ENCODE measurements at places on chromosomes 3 and 15.

- no peak for DNase-seq
Observed at GRCh38 chr15:67852418-67852817, 12.6 kb upstream of the RNU6-1 start.

- no peak for DNase-seq
Observed at GRCh38 chr15:78838489-78838888, 27.2 kb upstream of the ADAMTS7 start.

DNA sequence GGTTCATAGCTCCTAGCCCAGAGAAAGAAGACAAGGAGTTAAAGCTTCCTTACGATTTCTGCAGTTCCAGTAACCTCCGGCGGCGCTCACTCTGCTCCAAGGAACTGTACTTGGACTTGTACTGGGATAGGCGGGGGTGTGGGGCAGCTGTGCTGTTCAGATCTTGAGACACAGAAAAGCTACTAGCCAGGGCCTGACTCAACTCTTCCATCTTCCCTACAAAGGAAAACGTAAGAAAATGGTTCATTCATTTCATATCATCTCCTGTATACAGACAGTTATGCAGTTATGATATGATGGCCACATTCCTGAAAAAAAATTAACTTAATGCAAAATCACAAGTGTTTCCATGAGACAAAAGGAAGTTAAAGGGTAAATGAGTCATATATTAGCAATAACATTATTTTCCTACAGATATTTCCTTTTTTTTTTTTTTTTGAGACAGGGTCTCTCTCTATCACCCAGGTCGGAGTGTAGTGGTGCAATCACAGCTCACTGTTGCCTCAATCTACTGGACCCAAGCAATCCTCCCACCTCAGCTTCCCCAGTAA, 4.6 kb downstream of the SNUPN start:
- DNase-seq: no peak

DNA sequence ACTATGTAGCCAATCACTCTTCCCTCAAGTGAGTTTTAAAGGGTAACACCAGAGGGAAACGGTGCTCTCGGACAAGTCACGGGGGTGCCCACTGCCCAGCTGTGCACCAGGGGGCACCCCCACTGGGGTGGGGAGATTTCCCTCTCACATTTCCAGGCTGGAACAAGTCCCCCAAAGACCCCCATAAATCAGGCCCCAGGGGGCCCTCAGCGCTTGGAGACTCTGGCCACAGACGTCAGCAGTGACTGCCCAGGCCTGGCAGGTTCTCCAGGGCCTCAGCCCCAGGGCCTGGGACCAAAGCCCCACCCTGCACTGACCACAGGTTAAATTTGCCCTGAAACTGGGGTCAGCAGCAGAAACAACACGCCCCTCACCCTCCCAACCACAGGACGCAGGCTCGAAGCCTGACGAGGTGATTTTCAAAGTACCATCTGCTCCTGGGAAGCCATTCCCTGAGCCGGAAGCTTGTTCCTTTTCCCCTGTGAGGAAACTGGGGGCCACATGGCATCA, 17.0 kb downstream of the XXYLT1 start:
- no peak for DNase-seq

- no peak for DNase-seq
Observed at GRCh38 chr15:25072857-25073476, 118.2 kb downstream of the SNRPN start.

DNA sequence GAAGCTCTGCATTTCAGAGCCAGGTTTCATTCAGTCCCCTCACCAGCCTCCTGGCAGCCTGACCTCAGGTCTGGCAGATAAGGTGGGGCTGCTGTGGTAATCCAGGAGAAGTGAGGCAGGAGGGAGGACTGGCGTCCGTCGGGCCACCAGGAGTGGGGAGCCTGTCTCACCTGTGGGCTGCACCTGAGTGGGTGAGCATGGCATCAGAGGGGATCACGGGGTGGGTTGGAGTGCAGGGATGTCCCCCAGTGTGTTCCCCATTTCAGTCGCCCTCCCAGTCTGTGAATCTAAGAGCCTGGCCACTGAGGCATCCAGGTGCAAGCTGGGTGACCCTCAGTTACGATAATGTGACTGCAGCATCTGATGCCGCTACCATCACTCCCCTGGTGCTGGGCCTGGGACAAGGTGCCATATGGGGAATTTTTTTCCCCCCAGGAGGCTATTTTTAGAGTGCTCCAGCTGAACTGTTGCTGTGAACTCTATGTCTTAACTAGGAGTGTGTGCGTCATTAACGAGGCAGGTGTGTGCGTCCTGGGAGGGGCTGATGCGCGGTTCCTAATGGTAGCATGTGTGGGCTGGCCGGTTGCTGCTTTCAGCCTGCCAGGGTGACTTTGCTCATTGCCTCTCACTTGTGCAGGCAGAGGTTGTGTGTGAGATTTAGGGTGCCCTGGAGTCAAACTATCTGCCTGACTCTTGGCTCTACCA, 165.2 kb downstream of the SLCO3A1 start:
- DNase-seq: no peak

DNA sequence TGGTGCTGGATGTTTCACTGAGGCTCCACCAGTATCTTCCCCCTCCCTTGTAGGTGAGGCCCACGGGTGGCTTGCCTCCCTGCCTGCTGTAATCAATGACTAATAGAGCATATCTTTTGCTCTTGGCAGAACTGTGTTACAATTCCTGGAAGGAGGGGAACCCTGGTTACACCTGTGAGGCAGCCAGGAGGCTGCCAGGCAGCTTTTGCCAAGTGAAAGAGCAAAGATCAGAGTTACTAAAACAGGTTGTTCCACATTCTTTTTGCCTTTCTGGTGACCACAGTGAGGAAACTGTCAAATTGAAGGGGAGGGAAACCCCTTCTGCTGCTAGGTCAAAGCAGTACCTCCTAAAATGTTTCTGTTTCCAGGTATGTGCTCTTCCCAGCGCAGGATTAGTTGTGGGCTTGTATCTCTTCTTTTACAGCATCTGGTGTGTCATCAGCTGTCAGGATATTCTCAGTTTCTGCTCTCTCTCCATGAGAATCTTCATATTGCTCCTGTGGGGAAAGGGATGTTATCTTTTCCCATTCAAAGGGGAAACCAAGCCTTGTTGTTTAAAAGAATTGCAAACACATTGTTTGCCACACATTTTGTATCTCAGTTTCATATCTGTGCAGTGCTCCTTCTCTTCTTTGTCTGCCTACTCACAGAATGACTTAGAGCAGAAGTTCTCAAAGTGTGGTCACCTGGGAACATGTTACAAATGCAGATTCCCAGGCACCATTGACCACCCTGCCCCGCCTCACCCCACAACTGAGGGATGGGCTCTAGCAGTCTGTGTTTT, 137.4 kb upstream of the UMPS start:
- peak; percentile 98 for DNase-seq

DNA sequence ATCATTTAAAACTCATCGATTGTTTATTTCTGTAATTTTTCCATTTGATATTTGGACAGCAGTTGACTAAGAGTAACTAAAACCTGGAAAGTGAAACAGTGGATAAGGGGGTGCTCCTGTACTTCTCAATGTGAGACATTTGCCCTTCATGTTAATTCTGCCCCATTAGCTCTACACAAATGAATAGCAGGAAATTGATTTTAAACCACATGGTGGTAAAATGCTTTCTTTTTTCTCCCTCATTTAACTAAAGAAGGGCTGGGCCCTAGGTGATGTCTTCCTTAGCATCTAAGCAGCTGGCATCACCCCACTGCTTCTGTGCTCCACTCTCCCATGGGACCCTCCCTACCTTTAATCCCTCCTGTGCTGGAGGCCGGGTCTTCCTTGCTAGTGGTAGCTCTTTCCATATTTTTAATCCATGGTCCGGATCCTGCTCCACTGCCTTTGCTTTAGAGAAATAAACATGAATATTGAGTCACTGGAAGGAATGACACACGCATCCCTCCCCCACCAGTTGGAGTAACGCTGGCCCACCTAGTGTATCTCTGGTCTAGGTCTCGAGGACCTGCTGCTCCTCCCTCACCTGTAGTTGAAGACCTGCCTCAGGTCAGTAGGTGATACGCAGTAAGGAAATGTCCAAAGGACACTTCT, 30.2 kb upstream of the LAMP3 start:
- peak; percentile 57 for DNase-seq

DNA sequence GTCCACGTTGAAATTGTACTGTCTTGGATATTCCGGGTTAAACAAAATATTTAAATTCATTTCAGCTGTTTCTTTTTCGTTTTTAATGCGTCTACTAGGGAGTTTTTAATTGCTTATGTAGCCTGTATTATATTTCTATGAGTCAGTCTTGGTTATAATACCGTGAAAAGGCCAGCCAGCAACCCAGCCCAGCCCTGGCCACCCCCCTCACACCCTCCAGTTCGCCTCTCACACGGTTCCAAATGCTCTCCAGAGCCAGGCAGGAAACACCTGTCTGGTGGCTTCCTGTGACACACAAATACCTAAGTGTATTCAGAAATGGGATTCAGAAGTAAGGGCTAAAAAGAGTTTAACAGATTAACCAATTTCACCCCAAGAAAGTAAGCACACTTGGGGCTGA, 4.4 kb downstream of the SH3BP5 start:
- peak; percentile 84 for DNase-seq

DNA sequence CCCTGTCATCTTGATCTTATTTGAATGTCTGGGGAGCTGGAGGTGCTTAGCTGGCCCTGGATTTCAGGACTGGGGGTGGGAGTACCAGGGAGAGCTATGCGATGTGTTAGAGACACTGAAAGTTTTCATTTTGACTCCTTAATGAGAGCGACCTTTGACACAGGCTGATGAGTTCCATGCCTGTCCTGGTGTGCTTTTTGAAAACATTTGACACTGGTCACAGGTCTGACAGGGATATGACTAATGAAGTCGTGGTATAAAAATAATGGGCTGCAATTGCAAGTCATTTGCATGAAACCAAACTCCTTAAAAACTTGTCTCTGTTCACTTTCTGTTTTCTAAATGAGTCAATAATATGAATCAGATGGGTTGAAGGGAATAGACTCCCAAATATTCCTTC, 81.9 kb downstream of the MECOM start:
- no peak for DNase-seq

GRCh38 chr3:177350121-177350520, 152.8 kb upstream of the TBL1XR1 start:
- DNase-seq: no peak

GRCh38 chr15:77527164-77527778, 105.4 kb downstream of the LINGO1 start:
- DNase-seq: peak; percentile 38

- DNase-seq: no peak
Observed at GRCh38 chr3:194745422-194746184, 59.9 kb downstream of the FAM43A start.

- DNase-seq: peak; percentile 30
Observed at GRCh38 chr3:120506828-120507774, 56.3 kb upstream of the FSTL1 start.

DNA sequence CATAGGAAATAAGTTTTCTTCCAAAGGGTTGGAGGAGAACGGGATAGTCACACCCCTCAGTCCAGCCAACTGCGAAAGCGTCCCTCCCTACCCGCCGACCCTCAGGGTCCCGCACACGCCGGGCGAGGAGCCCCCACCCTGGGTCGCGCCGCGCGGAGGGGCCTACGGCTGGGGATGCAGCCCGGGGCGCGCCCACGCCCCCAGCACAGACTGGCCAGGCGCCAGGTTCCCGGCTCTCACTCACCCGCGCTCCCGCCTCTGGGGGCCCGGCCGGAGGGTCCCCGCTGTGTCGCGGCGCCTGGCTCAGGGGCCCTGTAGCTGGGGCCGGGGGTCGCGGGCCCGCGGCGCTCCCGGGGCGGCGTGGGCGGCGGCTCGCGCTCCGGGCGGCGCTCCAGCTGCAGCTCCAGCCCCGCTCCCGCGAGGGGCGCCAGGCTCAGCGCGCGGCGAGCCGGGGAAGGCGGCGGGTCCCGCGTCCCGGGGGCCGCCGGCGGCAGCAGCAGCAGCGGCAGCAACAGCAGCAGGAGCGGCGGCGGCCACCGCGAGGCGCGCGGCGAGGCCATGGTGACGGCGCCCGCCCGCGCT, 375 bp downstream of the HEG1 start:
- no peak for DNase-seq

DNA sequence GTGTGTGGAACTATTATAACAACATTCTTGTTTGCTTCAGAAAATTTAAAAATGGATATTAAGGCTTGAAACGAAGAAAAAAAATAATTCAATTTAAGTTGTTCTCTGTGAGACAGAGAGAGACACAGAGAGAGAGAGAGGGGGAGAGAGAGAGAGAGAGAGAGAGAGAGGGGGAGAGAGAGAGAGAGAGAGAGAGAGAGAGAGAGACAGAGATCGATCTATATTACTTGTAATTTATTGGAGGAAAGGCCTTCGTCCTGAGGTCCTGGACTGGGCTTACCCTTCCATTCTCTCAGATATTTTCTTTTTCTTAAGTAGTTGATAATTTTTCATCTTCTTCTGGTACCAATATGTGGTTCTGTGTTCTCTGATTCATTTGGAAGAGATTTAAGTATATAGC, 25.9 kb downstream of the MFSD1 start:
- DNase-seq: no peak

- DNase-seq: no peak
Observed at GRCh38 chr3:190534986-190535385, 21.1 kb downstream of the IL1RAP start.

DNA sequence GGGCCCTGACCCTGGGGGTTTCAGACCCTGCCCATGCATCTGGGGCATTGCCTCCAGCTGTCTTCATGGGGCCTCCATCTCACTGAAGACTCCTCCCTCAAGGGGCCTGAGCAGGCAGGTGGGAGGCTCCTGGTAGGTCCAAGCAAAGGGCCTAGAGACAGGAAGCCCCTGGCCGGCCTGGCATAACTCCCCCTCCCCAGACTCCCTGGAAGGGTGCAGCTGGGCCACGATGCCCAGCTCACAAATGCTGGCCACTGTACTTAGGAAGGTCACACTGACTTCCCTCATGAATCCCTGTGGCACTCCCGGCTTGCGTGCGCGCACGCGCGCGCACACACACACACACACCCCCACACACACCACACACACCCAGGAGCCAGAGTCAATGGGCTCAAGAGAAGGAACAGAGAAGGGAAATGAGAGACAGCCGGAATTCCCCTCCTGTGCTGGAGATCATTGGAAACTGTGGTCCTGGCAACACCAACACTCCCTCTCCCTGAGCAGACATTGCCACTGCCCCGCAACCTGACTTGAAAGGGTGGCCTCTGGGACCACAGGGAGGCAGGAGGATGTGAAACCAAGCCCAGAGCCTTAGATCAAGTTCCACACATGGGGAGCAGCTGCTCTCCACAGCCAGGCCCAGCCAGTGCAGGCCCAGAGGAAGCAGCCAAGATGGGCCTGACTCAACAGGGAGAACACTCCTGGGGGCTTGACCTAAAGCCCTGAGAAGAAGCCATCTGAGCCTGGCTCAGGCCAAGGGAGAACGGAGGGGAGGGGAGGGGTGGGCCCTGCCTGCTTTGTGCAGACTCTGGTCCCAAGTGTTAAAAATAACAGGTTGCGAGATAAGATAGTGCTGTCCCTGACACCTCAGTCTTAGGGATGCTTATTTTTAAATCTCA, 69.7 kb downstream of the SCN5A start:
- no peak for DNase-seq

GRCh38 chr15:45715528-45715927, 80.7 kb downstream of the SQOR start:
- no peak for DNase-seq

DNA sequence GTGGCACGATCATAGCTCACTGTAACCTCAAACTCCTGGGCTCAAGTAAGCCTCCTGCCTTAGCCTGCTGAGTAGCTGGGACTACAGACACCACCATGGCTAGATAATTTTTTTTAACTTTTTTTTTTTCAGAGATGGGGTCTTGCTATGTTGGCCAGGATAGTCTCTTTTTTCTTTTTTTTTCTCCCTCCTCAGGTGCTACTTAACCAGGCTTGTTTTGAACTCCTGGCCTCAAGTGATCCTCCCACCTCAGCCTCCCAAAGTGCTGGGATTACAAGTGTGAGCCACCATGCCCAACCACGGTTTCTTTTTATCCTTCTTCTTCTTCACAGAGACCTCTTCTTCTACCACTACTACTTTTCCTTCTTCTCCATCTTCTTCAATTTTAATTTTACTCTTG, 53.8 kb upstream of the MAP4 start:
- no peak for DNase-seq

- no peak for DNase-seq
Observed at GRCh38 chr3:156489462-156489911, 65.4 kb downstream of the SSR3 start.

All from PC-9 (cell line).